ENCODE measurements at places on chromosomes 3 and 15.

GRCh38 chr15:34493001-34493400, 55.4 kb upstream of the GOLGA8A start:
- no peak for DNase-seq

GRCh38 chr3:44478055-44478468, 592 bp upstream of the ZNF445 start:
- peak; percentile 3 for DNase-seq

DNA sequence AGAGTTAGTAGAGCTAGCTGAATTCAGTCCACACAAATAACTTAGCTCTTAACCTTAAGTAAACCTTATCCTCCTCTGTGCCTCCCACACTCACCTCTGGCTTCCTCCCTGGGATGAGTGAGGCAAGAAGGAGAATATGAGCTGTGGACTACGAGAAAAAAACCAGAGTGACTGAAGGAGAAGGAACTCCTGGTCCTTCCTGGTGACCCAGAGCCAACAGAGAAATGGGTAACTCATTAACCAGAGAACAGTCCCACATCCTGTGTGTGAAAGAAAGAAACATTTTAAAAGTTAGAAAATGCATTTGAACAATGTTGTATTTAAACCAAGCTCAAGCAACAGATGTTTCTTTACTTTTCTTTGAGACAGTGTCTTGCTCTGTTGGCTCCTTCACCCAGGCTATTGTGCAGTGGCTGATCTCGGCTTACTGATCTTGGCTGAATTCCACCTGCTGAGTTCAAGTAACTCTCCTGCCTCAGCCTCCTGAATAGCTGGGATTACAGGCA, 27.5 kb upstream of the FAM81A start:
- peak; percentile 39 for DNase-seq

GRCh38 chr3:195256639-195257453, 14.1 kb downstream of the XXYLT1 start:
- no peak for DNase-seq

DNA sequence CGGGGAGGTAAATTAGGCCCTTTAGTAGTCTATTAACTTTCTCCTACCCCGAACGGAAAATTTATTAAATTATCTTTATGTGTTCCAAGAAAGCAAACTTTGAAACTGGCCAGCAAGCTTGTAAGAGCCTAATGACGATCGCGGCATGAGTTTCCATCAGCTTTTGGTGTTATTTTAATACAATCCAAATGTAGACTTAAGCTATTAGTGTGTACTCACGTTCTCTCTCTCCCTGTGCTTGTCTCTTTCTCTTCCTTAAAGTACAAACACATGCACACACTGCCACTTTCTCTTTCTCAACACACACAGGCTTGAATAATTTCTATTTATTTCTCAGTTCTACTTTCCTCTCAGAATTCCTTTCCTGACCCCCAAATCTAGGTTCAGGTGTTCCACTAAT, 108.8 kb upstream of the MME start:
- no peak for DNase-seq

DNA sequence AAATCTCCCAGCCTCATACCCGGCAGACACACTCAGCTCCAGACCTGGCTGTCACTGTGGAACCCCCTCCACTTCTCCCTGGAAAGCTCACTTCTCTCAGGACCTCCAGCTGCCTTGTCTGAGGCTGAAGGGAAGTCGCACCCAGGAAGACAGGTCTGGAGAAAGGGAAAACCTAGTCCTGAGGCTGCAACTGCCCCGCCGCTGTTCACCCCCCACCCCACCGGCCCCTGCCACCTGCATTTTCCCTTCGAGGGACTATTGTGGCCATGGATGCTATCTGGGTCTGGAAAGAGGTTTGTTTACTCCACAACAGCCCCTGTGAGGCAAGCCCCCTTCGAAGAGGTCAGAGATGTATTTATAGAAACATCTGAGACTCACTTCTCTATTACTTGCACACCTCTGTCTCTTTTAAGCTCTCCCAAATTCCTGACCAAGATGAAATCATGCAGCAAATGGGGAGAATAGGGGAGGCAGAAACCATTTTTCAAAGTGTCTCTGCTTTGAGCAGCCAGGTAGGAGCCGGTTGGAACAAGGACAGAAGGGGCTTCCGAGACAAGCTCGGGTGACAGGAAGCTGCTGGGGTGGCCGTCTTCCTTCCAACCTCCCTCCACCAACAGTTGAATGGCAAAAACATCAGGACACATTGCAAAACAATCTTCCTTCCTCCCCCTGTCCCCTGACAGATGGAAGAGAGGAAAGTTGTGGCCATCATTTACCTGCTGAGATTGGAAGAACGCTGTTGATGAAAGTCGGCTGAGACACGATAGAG, 518 bp downstream of the COLQ start:
- DNase-seq, result peak; percentile 59

DNA sequence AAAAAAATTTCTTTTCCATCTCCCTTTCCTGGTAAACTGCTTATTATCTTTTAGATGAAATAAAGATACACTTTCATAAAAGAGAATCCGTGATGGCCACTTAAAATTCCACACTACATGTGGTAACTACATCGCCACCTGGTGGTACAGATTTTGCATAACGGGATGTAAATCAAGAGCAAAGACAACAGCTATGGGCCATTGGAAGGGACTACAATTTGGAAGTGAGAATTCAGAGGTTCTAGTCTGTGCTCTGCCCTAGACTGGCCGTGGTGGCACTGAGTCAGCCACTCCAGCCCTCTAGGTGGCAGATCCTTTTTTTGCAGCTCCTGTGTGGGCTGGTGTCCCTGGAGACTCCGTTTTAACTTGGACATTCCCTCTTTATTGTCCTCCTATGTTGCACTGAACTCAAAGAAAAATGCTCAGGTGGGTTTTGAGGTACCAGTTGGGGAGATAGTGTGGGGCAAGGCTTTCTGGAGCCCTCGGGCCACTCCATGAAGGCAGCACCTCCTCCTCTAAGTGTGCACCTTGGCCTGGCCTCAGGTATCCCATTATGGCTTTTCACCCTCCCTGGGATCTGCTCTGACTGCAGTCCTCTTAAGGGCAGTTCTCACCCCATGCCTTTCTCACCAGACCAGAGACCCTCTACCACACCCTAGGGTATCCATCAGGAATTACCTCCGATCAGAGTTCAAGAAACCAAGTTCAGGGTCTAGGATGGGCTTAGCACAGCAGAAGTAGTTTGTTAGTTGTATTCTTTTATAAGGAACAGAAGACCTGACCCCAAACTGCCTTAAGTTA, 54.9 kb downstream of the SPSB4 start:
- peak; percentile 45 for DNase-seq

GRCh38 chr15:100338971-100339444, 2.8 kb downstream of the ADAMTS17 start:
- peak; percentile 25 for DNase-seq

- DNase-seq, result no peak
Measured at GRCh38 chr15:22958487-22959280, 21.5 kb downstream of the CYFIP1 start.

- no peak for DNase-seq
Measured at GRCh38 chr3:129783470-129783869, 110.0 kb downstream of the TMCC1 start.

GRCh38 chr3:119497820-119498185, 544 bp upstream of the TIMMDC1 start:
- no peak for DNase-seq

- peak; percentile 21 for DNase-seq
Measured at GRCh38 chr3:32758375-32758753, 59.4 kb upstream of the TRIM71 start.

GRCh38 chr3:171862993-171863521, 19.9 kb downstream of the TMEM212 start:
- DNase-seq, result no peak

- peak; percentile 16 for DNase-seq
Measured at GRCh38 chr15:43093026-43093425, 12.8 kb downstream of the UBR1 start.

- no peak for DNase-seq
Measured at GRCh38 chr3:56621681-56622080, 61.4 kb downstream of the TASOR start.

DNA sequence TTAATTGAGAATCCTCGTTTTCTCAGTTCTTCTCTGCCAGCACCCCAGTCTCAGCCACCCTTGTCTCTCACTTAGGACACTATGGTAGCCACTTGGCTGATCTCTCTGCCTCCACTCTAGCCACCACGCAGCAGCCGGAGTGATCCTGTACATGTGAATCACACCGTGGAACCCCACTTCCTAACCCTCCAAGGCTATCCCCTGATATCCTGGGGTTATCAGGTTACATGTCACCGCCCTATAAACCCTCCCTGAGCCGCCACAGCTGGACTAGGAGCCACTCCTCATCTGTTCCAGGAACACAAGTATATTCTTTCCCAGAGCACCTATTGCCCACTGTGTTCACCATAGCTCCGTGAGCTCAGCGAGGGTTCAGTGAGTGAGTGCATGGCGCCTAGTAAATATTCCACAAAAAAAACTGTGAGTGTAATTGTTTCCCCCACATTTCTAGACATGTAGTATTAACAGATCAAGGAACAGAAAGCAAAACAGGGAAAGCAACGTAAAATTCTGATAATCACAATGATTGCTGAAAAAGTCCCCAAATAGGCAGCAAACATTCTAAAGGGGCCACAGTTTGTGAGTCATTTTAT, 661 bp upstream of the PARP14 start:
- DNase-seq, result no peak

- DNase-seq, result no peak
Measured at GRCh38 chr3:193014902-193015301, 97.2 kb upstream of the MB21D2 start.

DNA sequence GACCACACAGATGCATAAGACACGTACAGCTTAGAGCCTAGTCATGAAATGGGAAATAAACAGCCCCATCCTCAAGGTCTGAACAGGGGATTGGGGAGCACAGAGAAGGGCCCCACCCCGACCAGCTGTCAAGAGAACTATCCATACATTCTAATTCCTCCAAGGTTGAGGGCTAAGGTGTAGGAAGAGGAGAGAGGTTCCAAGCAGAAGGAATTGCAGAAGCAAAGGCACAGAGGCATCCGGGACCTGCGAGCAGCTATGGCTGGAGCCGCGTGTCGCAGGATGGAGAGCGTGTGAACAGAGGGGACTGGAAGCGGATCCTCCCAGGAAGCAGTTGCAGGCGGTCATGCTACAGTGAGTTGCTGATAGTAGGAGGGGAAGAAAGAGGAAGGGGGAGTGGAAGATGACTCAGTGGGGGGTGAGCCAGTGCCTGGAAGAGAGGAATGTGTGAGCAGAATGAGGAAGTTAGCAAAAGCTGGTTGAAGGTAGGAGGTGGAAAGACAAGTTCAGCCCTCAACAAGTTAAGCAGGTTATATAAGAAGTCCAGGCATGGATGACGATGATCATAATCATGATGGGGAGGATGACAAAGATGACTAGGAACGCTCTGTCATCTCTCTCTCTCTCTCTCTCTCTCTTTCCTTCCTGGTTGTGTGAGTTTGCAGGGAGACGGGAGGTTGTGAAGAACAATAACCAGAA, 89.7 kb downstream of the LIPC start:
- DNase-seq, result peak; percentile 98

- no peak for DNase-seq
Measured at GRCh38 chr3:196339044-196339443, 856 bp upstream of the TM4SF19 start.

- peak; percentile 39 for DNase-seq
Measured at GRCh38 chr3:192850451-192850981, 67.1 kb downstream of the MB21D2 start.

GRCh38 chr3:18758047-18758704, 333.0 kb upstream of the SATB1 start:
- DNase-seq, result peak; percentile 55

GRCh38 chr3:128359846-128360642, 106.6 kb downstream of the DNAJB8 start:
- no peak for DNase-seq

- DNase-seq, result no peak
Measured at GRCh38 chr15:62835351-62835750, 207.2 kb upstream of the TPM1 start.

DNA sequence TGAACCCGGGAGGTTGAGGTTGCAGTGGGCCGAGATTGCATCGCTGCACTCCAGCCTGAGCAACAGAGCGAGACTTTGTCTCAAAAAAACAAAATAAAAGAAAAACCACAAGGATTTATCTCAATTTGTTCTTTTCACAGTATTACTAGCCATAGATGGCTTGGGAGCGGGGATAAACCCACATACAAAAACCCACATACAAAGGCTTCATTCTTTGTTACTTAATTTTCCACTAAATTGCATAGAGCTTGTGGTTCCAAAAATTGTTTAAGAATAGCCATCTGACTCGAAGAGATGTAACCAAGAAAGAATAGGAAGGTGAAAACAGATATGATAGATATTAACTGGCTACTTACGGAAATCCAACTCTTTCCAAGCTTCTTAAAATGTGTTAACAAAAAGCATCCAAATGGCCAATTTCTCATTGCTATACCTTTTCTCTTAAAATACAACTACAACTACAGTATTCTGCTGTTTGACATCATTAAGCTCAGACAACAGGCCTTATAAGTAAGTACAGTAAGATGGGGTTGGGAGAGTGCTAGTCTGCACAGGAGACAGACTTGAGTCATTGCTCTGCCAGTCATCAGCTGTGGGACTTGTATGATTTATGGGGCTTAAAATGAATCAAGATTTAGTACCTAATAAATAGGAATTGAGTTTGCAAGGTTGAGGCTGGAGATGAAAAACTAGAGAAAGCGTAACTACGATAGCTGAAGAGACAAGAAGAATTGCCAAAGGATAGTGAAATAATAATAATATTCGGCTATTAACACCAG, 96.6 kb upstream of the PLXND1 start:
- DNase-seq, result no peak

DNA sequence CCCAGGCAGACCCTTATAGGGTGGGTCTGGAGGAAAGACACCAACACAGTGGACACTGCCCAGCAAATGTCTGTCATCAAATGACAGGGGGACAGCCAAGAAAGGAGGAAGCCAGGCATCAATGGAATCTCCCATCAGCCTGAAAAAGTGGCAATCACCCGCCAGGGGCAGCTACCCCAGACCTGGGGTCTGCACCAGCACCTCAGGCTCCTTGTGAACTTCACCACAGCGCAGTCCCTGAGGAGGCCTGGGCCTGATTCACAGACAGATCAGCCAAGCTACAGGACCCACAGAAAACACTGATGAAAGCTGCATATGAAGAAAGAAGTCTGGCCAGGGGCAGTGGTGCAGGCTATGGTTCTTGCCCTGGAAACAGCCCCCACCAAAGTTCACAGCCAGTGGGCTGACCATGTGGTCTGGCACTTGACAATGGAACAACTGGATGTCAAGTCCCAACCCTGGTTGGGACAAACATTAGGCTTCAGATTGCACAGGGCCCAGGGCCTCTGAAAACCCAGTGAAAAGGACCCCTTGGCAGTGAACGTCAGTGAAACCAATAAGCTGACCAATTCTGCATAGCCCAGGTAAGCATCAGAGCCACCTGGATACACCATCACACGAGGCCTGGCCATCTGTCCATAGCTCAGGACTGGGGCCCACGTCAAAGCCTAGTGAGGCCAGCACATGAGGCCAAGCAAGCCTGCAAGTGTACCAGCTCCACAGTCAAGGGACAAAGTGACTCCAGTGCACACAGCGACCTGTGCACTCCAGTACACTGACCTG, 29.1 kb downstream of the ALS2CL start:
- no peak for DNase-seq

DNA sequence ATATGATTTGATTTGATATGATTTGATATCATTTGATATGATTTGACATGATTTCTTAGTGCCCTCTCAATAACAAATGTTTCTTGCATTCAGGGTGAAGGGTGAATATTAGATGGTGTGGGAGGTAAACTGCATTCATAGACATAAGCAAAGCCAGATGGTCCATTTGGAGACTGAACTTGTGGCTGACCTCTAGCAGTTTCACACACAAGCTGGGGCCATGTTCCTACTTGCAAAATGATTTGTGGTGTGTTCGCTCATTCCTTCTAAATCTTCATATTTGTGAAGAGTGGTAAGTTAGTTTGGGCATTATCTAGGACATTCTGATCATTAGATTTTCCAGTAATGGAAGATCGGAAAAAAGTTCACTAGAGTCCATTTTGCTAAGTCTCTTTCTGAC, 40.5 kb upstream of the CCR4 start:
- no peak for DNase-seq
